ENCODE measurements at places on chromosomes 3 and 15.

GRCh38 chr3:73479325-73479724 is 145.4 kb downstream of the PDZRN3 start:
- DNase-seq, result no peak

- DNase-seq, result no peak
These were observed 61.8 kb downstream of the CRTC3 start for GRCh38 chr15:90591524-90591923.

GRCh38 chr3:196596355-196596754 is 27.9 kb downstream of the FBXO45 start:
- no peak for DNase-seq

GRCh38 chr15:51350723-51351122 is 9.3 kb downstream of the GLDN start:
- no peak for DNase-seq

GRCh38 chr15:34347951-34348638 is 5.0 kb downstream of the NUTM1 start:
- no peak for DNase-seq

- DNase-seq, result no peak
These were observed 1.9 kb upstream of the UBR1 start for GRCh38 chr15:43107751-43108150.

- DNase-seq, result no peak
These were observed 34.3 kb upstream of the CMC1 start for GRCh38 chr3:28207000-28207733.

DNA sequence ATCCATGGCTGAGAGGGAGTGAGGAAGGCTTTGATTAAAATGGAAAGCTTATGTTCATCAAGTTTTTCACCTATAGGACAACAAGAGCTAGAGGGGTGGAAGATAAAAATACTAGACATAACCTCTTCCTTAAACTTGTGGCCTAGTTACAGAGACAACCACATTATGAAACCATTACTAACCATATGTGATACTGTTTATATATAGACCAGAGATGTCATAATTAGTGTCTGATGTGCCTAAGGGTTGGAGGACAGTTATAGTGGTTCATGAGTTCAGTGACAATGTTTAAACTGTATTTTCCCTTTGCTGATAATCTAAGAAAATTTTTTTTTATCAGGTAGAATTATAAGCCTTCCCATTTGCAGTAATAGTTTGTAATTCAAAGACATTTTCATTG is 23.7 kb downstream of the PHLDB2 start:
- no peak for DNase-seq

GRCh38 chr15:40345225-40345866 is 4.6 kb upstream of the CCDC9B start:
- no peak for DNase-seq

GRCh38 chr3:94693997-94694640 is 631.3 kb downstream of the NSUN3 start:
- no peak for DNase-seq

DNA sequence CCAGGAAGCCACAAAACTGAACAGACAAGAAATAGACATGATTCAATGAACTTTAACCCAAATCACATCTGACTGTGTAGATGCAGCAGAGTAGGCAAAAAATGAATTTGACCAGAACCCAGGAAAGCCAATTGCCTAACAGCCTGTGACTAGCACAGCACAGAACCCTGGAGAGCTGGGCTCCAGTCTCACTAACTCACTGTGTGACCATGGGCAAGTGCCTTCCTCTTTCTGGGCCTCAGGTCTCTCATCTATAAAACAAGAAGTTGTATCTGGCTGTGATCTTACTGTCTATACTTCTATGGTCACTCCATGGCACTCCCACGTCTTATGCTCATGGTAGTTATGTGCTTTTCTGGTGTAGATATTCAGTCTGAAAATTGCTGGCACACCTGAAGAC is 48.1 kb upstream of the USP3 start:
- DNase-seq, result no peak

GRCh38 chr15:48677821-48678220 is 32.3 kb upstream of the FBN1 start:
- DNase-seq, result no peak

- DNase-seq, result no peak
These were observed 93.2 kb upstream of the CCDC80 start for GRCh38 chr3:112734171-112734570.

DNA sequence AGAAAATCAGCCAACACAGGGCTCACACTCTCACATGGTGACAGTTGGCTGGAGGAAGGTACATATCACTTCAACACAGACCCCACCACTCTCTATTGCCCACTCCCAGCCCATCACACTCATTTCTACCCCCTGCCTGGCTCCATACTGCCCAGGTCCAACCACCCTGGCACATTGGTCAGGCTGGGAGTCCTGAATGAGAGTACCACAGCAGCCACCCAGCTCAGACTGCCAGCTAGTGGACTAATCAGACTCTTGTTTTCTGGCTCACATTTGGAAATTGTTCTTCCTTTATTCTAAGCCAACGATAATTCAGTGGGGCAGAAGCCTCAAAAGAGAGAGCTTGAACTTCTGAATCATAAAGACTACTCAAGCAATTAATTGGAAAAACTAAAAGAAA is 20.0 kb downstream of the MRPL46 start:
- DNase-seq, result no peak

Data from CD4-positive, alpha-beta T cell treated with Interleukin-2 at 100 ng/mL for 4 hours (primary cell).